GM03348 (cell line): ENCODE measurements at places on chromosomes 1 and 21.

- DNase-seq, result no peak
Measured at GRCh38 chr1:160975026-160975425, 20.4 kb upstream of the ITLN2 start.

DNA sequence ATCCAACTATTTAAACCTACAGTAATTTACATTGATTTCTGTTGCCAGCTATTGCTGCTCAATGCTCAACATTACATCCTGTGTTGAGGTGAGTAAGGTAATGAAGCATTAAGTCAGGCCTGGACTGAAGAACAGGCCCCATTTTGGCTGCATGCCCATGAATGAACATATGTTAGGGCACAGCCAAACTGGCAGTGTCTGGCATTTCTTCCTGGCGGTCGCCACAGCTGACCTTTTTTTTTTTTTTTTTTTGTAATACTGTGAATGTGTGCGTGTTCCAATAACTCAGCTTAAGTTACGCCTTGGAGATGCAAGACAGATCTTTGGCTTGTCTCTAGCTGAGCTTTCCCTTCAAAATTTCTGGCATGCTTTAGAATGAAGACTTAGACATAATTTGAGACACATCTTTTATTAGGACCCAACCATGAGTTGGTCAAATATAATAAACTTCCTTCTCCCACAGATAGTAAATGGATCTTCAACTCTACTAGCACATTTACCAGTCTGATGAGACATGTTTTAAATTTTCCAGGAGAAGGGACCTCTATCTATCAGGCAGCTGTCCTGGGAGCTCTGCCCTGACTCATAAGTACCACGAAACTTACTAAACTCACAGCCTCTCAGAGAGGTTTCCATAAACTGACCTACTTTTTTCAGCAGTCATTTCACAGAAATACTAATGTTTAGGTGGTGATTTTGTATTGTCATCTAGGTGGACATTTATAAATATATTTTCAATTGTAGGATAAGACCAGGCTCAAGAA lies 341.1 kb upstream of the RUNX1 start:
- peak; percentile 47 for DNase-seq

- DNase-seq, result no peak
Measured at GRCh38 chr1:55326496-55327243, 111.5 kb upstream of the USP24 start.

DNA sequence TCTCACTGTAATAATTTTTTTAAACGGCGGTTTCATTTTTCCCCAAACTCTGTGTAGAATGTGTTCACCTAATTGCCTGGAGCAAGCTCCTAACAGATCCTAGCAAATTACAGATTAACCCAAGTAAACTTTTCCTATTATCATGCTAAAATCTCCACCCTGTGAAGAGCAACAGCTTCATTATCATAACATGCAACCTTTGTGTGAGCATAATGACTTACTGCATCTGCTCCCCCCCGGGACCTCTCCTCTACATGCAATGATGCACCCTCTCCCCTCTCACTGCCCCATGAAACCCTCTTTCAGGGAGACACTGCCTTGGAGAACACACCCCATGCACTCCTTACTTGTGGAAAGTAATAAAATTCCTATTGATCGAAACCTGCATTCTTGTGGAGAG lies 717.0 kb upstream of the TMPRSS15 start:
- DNase-seq, result no peak

- DNase-seq, result no peak
Measured at GRCh38 chr1:17089506-17089905, 29.7 kb downstream of the PADI2 start.

- DNase-seq, result peak; percentile 40
Measured at GRCh38 chr1:55781944-55782482, 566.8 kb upstream of the USP24 start.

- peak; percentile 48 for DNase-seq
Measured at GRCh38 chr1:180616439-180616838, 15.4 kb upstream of the XPR1 start.

- no peak for DNase-seq
Measured at GRCh38 chr1:9653491-9654050, 2.0 kb downstream of the PIK3CD start.

GRCh38 chr1:25037174-25038074 lies 107.3 kb upstream of the RUNX3 start:
- DNase-seq, result peak; percentile 76

DNA sequence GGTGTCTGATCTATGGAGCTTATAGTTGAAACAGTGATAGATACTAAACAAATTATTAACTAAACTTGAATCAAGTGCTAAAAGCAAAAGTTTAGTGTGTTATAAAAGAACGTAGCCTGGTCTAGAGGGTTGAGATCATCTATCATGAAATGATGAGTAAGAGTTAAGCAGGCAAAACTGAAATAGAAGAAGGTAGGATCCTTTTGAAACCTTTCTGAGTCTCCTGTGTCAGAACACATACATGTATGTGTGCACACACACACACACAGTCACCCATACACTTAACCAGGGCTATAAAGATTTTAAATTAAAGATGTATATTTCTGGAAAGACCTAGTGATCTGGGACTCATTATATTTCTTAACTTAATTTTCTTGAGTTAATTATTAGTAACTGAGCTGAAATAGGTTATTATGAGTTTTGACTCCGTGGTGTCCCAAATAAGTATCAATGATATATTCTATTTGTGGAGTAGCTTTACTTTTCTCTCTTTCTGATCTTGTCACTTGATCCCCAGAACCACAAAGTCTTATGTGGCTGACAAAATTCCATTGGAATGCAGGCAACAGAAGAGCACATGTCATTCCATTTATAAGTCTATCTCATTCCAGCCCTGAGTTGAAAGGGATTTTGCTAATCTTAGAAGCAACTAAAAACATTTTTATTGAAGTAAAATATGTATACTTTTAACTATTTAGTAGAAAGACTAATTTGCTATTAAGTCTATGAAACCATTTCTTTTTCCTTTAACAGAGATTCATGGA lies 70.7 kb downstream of the PRRX1 start:
- peak; percentile 47 for DNase-seq

GRCh38 chr1:205961991-205962820 lies 18.9 kb upstream of the SLC26A9 start:
- peak; percentile 24 for DNase-seq

DNA sequence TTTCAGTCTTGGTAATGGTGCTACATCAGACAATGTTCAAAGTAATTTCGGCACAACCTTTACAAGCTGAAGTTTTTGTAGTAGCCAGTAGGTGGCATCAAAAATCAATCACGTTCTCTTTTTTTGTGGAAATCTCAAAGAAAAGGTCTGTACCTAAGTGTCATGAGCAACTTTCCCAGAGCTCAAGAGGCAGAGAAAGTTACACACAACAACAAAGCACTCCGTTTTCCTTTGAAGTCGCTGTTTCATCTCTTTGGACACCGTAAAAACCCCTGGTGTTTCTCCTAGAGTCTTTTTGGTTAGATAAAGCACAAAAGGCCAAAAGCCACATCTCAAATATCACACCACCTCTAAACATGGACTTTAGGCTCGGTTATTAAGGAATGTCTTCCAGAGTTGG lies 131.6 kb downstream of the LHX8 start:
- peak; percentile 24 for DNase-seq

- no peak for DNase-seq
Measured at GRCh38 chr1:185594786-185595410, 139.3 kb upstream of the HMCN1 start.

- no peak for DNase-seq
Measured at GRCh38 chr1:101437800-101438199, 201.0 kb downstream of the S1PR1 start.

DNA sequence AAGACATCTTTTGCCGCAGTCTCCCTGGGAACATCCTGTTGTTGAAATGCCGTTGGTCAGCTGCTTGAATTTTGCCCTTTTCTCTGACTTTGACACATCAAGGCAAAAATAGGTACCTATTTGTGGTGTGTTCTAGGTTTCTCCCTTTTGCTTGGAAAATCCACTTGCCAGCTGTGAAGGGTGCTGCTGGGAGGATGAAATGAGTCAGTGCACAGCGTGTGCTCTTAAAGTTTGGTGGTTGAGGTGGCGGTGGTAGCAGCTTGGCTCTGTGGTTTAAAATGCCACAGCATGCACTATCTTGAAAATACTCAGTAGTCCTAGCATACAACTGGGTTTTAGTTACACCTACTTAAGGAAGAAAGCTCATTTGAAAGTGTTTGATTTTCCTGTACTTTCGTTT lies 183.8 kb downstream of the DHRS3 start:
- peak; percentile 45 for DNase-seq

GRCh38 chr21:25949701-25950100 lies 214.9 kb downstream of the GABPA start:
- no peak for DNase-seq

DNA sequence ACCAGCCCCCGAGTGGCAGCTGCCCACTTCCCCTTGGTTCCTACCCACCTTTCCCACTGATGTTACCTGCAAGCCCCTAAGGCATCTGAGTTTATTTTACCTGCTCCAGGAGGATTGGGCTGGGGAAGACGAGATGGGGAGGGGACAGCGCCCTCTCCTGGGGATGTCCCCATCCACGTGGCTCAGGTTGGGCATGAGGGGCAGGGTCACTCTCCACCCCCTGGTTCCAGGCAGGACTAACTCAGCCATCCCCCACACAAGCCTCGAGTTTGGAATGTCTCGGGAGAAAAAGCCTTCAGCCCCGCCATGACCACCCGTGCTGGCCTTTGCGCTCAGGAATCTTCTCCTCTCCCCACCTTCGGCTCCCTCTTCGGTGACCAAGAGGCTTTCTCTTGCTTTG lies 90.0 kb downstream of the ARHGEF10L start:
- DNase-seq, result no peak

GRCh38 chr1:116948046-116948445 lies 38.3 kb downstream of the PTGFRN start:
- no peak for DNase-seq

DNA sequence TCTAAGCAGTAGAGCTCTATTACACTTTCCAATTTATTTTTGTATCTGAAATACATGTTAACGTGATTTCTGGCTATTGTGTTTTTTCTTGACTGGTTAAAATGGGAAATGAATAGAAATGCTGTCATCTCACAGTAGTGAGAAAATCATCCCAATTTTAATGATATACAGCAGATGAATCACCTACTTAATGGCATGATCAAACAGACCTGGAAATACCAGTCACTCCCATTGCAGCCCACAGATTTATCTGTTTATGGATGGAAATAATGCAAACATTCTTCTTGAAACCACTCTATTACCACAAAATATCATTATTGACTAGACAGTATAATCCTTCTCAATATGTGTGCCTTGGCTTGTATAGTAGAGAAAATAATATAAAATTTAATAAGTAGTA lies 497.8 kb upstream of the ADAMTS5 start:
- peak; percentile 24 for DNase-seq

GRCh38 chr1:87812871-87813577 lies 484.3 kb downstream of the LMO4 start:
- no peak for DNase-seq

DNA sequence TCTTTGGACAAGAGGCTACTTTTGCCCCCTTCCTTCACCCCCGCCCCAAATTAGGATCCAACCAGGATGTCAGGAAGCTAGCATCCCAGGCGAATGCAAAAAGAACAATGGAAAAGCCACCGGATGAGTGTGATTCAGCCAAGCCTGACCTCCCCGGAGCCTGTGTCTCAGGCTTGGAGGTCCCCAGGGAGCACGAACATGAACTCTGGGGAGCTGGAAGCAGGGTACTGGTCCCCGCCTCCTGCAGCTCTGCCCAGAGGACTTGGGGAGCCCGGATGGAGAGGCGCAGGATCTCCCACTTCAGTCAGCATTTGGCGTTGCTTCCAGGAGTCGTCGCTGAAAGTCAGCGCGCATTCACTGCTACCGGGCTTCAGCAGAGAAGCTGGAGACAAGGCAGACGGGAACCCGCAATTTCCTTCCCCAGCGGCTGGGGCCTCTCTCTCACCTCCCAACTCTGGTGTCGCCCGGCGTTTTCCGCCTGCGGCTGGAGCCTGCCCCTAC lies 1.8 kb upstream of the TBX15 start:
- no peak for DNase-seq

DNA sequence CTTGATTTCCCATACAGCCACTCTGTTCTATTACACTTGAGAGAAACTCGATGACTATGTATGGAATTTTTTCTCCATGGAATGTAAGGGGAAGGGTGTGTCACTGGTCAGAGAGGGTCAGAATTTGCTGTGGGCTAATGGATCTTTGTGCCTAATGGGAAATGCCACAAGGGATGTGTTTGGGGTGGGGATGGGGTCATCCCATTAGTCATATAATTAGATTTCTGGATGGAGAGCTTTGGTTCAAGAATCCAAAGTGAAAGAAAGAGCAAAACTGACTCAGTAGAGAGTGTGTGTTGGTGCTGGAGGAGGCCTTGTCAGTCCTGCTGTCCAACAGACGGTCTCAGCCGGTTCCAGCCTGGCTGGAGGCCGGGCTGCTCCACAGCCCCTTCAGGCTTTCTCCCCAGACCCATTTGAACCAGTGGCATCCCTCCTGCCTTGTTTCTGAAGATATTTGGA lies 86.4 kb downstream of the LAMC2 start:
- DNase-seq, result peak; percentile 88

DNA sequence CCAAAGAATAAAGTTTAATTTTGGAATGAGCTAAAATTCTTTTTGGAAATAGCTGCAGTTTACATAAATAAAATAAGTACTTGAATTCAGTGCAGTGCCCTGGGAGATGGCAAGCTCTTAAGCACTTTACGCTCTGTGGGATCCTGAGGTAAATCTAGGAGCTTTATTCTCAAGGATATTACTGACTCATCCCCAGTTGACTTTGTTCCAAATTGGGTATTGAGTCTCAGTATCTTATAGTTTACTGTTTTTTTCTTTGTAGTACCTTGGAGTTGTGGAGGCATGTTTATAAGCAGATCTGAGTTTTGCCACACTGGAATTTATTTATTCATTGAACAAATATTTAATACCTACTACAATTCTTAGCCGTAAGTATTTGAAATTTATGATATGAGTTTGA lies 27.4 kb upstream of the HRNR start:
- no peak for DNase-seq

- DNase-seq, result peak; percentile 39
Measured at GRCh38 chr1:225425201-225425786, 2.5 kb downstream of the LBR start.

- no peak for DNase-seq
Measured at GRCh38 chr1:111062081-111062480, 77.8 kb downstream of the DRAM2 start.

GRCh38 chr1:13228343-13228781 lies 2.4 kb upstream of the PRAMEF18 start:
- DNase-seq, result no peak

GRCh38 chr1:26626994-26627393 lies 68.8 kb upstream of the ARID1A start:
- DNase-seq, result no peak
